ENCODE measurements at places on chromosomes 6 and 20.

GRCh38 chr6:62978920-62979319 lies 232.3 kb upstream of the FKBP1C start:
- DNase-seq, result no peak

DNA sequence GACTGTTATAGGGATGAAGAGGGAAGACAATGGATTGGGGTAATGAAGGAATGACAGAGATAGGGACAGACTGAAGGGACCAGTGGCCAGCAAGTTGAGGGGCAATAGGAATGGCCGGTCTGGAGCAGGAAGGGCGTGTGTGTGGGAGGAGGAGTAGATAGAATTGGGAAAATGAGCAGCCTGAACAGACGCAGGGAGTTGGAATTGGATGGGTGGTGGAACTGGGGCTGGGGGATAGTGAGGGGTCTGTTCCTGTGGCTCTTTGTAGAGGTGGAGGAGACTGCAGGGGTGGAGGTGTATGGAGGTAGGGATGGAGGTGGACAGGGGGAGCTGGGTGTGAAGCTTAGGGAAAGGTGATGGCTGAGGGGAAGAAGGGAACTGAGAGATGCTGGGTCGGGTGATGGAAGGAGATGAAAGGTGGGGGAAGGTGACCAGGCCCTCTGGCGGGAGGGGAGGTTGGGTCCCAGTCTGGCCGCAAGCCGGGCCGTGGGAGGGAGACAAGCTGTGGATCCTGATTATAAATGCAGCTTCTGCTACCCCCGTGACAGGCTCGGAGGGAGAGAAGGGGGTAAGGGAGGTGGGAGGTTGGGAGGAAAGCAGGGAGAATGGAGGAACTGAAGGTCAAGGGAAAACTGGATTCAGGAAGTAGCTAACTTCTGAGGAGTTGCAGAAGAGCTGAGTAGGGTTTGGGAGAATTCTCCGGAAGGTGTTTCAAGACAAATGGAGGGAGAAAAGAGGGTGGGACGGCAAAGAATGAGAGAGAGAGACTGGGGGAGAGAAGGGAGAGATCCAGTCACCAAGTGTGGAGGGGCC lies 5.2 kb downstream of the SYNGAP1 start:
- DNase-seq, result no peak

DNA sequence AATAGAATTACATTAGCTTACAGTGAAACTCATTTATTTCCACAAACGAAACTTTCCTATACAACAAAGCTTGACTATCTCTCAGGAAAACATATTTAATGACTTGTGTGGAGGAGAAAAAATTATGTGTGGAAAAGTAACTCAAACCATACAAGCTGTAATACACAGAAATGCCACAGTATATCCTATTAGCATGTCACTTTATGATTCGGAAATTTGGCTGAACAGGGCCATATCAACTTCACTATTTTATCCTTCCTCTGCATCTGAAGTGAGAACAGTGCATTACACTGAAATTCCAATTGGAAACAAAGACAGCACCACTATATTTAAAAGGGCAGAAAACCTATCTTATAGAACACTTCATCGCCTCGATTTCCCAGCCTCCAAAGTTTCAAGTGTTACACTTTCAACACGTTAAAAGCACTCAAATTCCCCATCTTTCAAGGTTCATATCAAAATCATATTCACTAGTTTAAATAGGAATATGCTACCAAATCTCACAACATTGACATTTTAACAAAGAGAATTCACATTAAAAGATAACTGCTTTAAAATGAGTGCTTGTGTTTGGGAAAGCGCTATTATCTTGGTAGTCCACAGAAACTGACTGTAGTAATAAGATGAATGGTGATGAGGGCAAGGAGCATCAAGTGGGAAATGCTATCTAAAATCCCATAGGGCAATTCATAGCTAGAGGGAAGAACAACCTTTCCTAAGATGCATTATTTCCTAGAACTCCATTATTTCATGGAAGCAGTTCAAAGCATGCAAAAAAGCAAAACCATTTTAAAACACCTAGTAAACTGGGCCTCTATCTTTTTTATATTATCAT lies 1.8 kb downstream of the REV3L start:
- DNase-seq, result no peak

DNA sequence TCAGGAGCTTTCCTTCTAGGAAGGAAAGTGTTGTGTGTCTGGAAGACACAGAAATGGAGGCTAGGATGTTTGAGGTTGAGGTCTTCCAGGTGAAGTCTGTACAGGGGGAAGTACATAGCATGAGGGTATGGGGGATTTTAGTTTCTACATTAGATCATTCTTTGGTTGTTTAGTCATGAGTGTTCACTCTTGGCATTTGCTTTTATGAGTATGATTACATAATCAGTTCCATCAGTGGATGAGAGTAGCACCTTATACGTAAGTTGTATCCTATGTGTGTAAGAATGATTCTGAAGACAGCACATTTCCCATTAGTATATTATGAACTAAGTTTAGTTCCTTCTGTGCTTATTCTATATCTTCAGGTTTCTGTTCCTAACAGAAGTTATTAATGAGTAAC lies 1.9 kb downstream of the CDYL start:
- DNase-seq, result no peak

DNA sequence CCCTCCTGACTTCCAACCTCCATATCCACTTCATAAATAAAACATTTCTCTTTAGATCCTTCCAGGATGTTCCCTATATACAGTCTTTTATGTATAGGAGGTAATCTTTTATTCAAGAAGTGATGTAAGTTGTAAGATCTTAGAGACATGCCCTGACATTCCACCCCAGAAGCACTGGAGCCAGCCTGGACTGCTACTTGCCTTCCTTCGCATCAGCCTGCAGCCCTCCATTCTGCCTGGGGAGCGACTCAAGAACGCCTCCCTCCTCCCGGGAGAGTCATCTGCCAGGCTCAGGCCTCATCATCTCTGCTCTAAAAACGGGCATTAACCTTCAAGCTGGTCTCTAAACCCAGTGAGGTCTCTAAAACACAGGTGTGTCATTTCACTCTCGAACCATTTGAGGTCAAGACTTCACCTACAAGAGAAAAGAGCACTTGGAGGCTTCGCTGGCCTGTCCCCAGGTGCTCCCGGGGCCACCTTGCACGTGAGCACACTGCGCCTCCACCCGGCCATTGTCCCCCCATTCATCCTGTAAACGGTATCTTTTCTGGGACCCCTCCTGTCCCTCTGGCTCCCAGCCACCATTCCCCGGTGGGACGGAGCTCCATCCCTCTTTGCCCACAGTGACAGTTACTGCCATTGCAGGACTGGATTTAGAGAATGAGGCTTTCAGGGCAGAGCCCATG lies 107.5 kb upstream of the PDE10A start:
- no peak for DNase-seq

- DNase-seq, result no peak
Measured at GRCh38 chr20:61134296-61135030, 117.6 kb upstream of the CDH4 start.

DNA sequence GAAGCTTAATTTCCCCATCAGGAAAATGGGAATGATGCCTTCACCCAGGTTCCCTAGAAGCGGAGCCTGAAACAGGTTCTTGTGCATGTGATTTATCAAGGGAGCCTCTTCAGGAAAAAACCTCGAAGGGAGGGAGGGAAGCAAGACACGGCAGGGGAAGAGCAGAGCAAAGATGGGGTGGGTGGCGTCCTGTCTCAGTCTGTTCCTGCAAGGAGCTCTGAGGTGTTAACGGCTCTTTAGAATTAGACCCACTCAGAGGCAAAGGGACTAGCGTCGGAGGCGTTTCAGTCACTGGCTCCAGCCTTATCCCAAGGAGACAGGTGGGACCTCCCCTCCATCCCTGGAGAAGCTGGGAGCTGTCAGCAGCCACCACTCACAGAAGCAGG lies 15.6 kb upstream of the UBE2V1 start:
- DNase-seq, result no peak

DNA sequence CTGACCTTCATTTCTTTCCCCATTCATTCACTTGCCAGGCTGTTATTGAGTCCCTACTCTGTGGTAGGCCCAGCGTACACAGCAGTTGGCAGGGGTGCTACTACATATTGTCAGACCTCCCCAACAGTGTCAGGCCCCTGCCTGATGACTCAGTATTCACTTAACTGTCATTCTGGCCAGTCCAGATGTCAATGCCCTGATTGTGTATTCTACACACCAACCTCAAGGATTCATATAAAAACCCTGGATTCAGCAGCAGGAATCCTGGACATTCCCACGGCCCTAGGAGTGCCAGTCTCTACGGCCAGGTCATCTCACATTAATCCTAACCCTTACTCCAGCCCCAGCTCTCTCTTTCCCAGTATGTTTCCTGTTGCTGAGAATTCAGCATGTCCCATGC lies 151.5 kb downstream of the TASP1 start:
- no peak for DNase-seq

DNA sequence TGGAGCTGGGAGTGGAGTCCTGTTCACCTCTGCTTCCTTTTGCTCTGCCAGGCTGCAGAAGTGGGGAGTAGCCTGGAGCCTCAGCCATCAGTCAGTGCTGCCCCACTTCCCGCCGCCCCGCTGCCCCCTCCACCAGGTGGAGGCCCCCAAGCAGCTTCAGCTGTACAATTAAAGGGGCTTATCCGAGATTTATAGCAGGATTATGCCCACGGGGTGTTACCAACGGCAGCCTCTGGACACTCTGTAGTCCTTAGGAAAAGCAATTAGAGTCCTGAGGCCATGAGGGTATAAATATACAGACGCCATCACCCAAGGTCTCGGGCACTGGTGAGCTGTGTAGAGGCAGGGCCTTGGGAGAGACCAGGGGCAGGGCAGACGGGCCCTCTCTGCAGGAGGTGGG lies 55.4 kb downstream of the GRM4 start:
- no peak for DNase-seq

DNA sequence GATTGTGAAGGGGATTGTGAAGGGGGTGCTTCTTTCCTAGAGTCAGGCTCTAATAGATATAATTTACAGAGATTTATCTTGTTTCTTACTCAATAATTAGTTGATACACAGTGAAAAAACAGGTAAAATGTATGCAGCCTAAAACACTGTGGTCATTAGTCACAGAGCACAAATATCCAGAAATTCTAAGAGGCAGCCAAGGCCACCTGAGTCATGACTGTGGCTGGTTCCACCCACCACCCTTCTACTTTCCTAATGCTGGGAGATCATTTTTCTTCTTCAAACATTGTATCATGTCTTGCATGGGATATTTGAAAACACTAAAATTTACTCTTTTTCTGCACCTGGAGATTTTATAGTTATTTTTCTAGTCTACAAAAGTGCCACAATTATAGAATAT lies 181.6 kb downstream of the OTOR start:
- DNase-seq, result no peak

All from activated naive CD4-positive, alpha-beta T cell treated with Interleukin-2 at 50 U/mL for 16 hours (primary cell).